ENCODE measurements at places on chromosomes 12 and 14.

- no peak for DNase-seq
Measured at GRCh38 chr12:120342175-120343038, 14.8 kb upstream of the PLA2G1B start.

GRCh38 chr12:55664826-55665225, 28.1 kb downstream of the OR10P1 start:
- no peak for DNase-seq

- peak; percentile 14 for DNase-seq
Measured at GRCh38 chr12:130266751-130267150, 70.9 kb upstream of the PIWIL1 start.

- DNase-seq: peak; percentile 99
Measured at GRCh38 chr12:104219361-104219892, 3.8 kb downstream of the TXNRD1 start.

DNA sequence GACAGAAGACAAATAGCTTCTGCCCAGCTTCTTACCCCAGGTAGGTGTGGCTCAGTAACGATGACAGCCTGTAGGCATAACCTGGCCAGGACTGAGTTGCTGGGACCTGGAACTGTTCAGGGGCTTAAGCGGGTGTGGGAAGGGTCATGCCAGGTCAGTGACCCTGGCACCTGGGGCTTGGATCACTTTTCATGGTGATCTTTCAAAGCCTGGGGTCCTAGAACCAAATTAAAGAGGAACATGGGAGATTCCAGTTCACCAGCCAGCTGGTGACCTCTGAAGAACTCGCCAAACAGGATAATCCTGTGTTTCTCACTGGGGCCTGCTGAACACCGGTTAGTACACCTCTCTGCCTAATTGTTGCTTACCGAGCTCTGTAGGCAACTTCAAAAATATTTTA, 102.6 kb upstream of the LMNTD1 start:
- no peak for DNase-seq

- no peak for DNase-seq
Measured at GRCh38 chr14:101349108-101349507, 212.2 kb upstream of the DIO3 start.

DNA sequence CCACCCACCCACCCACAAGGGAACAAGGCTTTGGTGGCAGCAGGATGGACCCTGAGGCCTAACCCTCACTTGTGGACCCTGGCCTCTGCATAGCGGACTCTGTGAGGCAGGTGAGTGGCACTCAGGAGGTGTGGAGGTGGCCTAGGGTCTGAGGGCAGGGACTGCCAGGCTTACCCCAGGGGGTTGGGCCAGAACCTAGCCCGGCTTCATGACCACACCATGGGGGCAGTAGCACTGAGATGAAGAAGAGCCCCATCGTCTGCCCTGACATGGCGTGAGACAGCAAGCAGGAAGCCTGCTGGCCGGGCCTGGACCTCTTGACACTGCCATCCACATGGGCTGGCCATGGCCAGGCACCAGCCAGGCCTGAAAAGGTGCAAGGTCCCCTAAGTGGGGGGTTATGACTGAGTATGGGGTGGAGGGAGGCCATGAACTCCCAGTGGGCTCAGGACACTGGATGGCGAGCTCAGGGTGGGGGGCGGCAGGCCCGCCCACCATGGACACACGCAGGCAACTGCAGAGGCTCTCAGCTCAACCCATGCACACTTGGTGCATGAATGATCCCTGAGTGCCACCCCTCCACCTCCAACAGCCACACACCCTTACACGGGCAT, 29.3 kb downstream of the JAG2 start:
- no peak for DNase-seq

GRCh38 chr12:93043877-93044209, 114.7 kb upstream of the EEA1 start:
- no peak for DNase-seq

DNA sequence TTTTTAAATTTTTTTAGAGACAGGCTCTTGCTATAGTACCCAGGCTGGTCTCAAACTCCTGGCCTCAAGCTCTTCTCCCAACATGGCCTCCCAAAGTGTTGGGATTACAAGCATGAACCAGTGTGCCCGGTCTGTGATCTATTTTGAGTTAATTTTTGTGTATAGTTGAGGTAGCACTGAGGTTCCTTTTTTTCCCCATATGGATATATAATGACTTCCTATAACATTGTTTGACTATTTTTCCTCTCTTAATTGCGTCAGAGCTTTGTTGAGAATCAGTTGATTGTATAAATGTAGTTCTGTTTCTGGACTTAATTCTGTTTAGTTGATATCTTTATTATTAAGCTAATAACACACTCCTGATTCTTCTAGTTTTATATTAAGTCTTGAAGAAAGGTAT, 8.6 kb upstream of the M6PR start:
- DNase-seq: no peak

GRCh38 chr12:78726854-78727253, 137.7 kb upstream of the SYT1 start:
- no peak for DNase-seq

DNA sequence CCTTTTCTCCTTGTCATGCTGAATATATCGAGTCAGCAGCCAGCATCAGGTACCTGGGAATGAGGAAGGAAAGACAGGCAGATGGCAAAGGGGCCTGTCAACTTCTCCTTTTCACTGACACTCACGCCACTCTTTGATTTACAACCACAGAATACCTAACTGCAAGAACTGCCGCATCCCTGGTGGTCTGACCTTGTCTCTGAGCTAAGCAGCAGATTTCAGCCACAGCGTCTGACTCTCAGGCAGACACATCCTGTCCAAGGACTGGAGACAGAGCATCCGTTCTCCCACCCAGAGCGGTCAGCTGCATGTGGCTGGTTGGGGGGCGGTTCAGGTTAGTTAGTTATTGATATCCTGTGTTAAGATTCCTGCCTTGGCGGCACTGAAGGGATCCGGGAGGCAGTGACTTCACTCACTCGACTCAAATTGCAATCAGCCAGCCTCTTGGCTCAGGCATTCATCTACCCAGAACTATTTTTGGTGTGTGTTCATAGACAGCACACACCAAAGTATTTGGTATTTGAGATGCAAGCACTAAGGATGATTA, 11.2 kb upstream of the MAP1LC3B2 start:
- DNase-seq: no peak

- DNase-seq: no peak
Measured at GRCh38 chr12:83461336-83461935, 774.7 kb downstream of the TMTC2 start.

GRCh38 chr12:121673013-121673511, 3.6 kb upstream of the MORN3 start:
- no peak for DNase-seq

- DNase-seq: no peak
Measured at GRCh38 chr12:60075091-60075490, 479.3 kb downstream of the SLC16A7 start.

GRCh38 chr14:105495101-105495989, 4.3 kb downstream of the TEDC1 start:
- DNase-seq: no peak

GRCh38 chr12:12533238-12533829, 29.3 kb downstream of the DUSP16 start:
- peak; percentile 43 for DNase-seq

- peak; percentile 78 for DNase-seq
Measured at GRCh38 chr12:109264095-109264942, 44.8 kb downstream of the FOXN4 start.

GRCh38 chr14:50417853-50418252, 21.2 kb upstream of the CDKL1 start:
- DNase-seq: no peak

- DNase-seq: no peak
Measured at GRCh38 chr12:92403210-92404175, 257.8 kb upstream of the BTG1 start.

- no peak for DNase-seq
Measured at GRCh38 chr12:58615047-58615446, 305.3 kb downstream of the LRIG3 start.

GRCh38 chr12:26369588-26369987, 174.2 kb downstream of the SSPN start:
- DNase-seq: peak; percentile 24

GRCh38 chr14:91397965-91398591, 19.5 kb downstream of the CCDC88C start:
- DNase-seq: no peak

- no peak for DNase-seq
Measured at GRCh38 chr12:50190859-50191258, 23.7 kb upstream of the CERS5 start.

DNA sequence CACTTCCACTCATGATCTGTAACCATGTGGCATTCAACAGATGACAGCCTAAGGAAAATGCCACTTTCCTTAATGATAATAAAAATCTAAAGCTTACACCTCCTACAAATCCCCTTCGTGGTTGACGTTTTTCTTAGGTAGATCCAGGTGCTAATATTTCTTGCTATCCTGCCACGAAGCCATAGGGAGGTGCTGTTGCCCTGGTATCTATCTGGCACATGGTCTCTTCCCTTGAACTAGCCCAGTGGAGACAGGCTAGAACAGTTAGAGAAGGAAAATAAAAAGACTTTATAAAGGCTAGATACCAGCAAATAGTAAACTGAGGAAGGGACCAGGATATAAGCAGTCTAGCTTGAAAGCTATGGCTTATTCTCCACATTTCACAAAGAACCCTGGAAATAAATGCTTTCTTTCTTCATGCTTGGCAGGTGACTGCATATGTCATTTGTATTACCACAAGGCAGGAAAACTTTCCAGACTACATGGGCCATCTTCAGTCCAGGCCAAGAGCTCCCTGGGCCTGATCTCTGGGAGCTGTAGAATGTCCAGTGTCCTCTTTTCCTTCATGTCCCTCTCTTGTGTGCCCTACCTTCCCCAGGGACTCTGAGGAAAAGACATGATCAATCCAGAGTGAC, 15.3 kb downstream of the SPIC start:
- DNase-seq: peak; percentile 9

DNA sequence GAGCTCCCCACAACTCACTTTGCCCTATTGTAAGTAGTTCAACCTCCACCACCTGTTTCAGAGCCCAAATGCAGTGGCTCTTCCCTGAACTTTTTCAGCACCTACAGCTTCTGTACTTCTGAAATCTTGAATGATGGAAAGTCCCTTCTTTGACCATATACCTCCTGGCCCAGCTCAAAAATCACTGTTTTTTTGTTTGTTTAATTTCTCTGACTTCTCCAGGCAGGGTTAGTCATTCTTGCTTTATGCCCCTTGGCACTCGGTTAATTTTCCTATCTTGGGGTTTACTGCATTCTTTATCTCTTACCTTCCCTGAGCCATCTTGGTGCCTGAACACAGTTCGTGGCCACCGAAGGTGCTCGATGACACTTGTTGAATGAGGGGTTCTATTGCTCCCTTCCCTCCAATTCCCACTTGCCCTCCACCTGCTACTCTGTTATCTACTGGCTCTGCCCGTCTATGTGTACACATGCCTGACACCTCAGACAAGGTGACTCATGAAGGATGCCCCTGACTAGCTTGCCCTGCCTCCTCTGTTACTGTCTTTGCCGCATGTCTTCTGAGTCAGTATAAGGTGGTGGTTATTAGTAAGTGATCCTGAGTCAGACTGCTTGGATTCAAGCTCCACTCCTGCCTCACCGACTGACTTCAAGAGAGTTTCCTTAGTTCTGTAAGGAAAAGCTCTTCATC, 4.4 kb downstream of the AMHR2 start:
- peak; percentile 91 for DNase-seq

- DNase-seq: no peak
Measured at GRCh38 chr14:37195327-37195726, 2.4 kb upstream of the MIPOL1 start.

DNA sequence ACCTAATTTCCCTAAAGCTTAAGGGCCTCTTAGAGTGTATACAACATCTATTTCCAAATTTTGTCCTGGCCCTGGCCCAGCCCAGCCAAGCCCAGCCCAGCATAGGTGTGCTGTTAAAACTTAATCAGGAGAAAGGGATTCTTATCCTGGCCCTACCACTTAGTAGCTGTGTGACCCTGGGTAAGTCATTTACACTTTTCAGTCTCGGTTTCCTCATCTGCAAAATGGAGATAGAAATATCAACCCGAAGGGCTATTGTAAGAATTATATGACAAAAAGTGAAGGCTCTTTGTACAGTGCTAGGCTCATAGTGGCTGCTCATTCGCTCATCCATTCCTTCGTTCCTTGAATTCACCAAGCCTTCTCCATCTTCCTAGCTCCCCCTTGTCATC, 442 bp downstream of the ERG28 start:
- no peak for DNase-seq

GRCh38 chr12:114193474-114193873, 212.5 kb downstream of the TBX5 start:
- no peak for DNase-seq

DNA sequence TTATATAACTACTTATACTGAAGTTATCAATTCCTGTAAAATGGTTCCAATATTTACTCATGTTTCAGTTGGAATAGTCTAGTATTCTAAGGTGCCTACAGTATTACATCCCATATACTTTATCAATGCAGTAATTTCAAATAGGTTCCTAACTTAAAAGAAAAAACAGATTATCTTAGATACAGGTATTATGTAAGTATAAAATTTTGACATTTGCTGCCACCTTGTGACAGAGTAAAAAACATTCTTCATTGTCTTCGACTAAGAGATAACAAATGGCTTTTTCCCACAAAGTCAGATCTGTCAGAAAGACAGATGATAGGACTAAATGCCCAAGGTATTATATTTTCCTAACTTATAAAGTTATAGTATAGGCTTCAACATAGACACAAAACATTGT, 78.7 kb downstream of the TXNDC16 start:
- DNase-seq: peak; percentile 56

DNA sequence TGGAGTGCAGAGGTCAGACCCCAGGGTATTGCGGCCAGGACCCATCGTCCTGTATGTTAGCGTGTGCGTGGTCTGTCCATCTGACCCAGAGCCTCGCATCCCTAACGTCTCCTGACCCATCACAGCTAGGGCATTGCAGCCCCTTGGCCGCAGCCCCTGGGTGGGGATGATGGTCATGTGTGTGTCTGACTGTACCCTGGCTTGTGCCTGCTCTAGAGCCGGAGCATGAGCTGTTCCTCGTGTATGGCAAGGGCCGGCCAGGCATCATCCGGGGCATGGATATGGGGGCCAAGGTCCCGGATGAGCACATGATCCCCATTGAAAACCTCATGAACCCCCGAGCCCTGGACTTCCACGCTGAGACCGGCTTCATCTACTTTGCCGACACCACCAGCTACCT, 10.8 kb upstream of the LRP1-AS start:
- no peak for DNase-seq

- DNase-seq: peak; percentile 89
Measured at GRCh38 chr12:124904306-124905098, 9.9 kb downstream of the UBC start.

GRCh38 chr12:45655186-45655585, 74.3 kb upstream of the ARID2 start:
- DNase-seq: peak; percentile 52

DNA sequence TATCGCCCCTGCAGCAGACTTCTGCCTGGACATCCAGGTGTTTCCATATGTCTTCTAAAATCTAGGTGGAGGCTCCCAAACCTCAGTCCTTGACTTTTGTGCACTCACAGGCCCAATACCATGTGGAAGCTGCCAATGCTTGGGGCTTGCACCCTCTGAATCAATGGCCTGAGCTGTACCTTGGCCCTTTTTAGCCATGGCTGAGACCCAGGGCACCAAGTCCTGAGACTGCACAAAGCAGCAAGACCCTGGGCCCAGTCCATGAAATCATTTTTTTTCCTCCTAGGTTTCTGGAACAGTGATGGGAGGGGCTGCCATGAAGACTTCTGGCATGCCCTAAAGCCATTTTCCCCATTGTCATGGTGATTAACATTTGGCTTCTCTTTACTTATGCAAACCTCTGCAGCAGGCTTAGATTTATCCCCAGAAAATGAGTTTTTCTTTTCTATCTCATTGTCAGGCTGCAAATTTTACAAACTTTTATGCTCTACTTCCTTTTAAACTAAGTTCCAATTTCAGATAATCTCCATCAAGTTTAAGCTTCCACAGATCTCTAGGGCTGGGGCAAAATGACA, 1445.8 kb upstream of the FLRT2 start:
- no peak for DNase-seq

Measured in A549 (cell line).